ENCODE measurements at places on chromosomes 3 and 15.

DNA sequence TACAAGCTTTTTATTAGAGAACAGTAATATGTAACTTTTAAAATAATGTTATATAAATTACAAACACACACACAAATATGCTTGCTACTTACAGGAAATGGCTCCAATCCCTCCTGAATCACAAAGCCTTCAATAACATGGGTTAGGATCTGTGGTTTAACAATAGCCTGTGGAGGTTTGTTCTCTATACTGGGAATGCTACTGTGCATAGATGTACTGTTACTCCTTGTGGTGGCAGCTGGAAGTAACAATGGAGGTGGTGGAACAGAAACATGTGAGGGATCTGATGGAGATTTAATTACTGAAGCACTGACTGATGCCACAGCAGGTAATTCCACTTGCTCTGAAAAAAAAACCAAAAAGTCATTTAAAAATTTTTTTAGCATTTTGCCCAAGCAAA, 64.4 kb downstream of the PHC3 start:
- DNase-seq = no peak

- no peak for DNase-seq
Observed at GRCh38 chr3:13710251-13710650, 161.3 kb downstream of the FBLN2 start.

GRCh38 chr15:66734961-66735908, 33.2 kb downstream of the SMAD6 start:
- DNase-seq = no peak

DNA sequence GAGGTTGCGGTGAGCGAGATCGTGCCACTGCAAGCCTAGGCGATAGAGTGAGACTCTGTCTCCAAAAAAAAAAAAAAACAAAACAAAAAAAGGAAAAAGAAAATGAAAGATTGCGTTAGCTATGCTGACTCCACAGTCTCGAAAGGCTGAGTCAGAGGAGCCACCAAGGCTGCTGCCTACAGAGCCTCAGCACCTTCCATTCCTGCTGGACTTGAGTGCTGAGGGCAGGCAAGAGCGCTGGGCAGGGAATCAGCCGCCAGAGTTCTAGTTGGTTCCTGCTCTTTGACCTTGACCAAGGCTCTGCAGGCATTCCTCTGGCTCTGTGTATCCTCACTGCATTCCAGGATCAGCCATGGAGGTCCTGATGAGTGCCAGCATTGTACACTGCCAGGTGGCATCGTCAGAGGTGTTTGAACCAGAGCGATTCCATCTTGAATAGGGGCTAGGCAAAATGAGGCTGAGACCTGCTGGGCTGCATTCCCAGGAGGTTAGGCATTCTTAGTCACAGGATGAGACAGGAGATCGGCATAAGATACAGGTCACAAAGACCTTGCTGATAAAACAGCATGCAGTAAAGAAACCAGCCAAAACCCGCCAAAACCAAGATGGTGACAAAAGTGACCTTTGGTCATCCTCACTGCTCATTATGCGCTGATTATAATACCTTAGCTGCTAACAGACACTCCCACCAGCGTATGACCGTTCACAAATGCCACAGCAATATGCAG, 5.9 kb downstream of the MESP2 start:
- no peak for DNase-seq

GRCh38 chr15:43420876-43421275, 50.0 kb downstream of the TUBGCP4 start:
- DNase-seq = no peak

DNA sequence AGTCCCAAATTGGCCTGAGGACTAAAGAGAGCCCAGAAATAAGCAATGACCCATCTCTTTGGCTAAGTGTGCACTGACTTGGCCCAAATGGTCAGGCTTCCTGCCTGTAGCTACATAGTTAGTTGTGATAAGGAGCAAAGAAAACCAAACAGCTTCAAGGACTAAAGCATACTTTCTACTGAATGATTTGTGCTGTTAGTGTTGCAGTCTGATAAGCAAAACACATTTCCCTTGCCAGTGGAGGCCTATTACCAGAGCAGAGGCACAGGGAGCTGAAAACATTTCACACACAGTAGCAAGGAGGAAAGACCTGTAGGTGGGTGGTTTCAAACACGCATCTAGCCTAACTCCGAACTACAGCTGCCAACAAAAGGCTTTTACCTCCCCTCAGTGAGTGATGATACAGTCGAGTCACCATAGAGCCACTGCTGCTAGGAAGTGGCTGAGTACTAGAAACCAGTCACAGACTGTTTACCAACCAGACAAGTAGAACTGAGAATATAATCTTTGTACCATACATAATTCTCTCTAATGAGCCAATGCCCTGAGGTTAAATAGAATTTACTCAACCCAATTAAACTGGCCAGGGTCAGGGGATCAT, 222.3 kb upstream of the THBS1 start:
- DNase-seq = no peak

DNA sequence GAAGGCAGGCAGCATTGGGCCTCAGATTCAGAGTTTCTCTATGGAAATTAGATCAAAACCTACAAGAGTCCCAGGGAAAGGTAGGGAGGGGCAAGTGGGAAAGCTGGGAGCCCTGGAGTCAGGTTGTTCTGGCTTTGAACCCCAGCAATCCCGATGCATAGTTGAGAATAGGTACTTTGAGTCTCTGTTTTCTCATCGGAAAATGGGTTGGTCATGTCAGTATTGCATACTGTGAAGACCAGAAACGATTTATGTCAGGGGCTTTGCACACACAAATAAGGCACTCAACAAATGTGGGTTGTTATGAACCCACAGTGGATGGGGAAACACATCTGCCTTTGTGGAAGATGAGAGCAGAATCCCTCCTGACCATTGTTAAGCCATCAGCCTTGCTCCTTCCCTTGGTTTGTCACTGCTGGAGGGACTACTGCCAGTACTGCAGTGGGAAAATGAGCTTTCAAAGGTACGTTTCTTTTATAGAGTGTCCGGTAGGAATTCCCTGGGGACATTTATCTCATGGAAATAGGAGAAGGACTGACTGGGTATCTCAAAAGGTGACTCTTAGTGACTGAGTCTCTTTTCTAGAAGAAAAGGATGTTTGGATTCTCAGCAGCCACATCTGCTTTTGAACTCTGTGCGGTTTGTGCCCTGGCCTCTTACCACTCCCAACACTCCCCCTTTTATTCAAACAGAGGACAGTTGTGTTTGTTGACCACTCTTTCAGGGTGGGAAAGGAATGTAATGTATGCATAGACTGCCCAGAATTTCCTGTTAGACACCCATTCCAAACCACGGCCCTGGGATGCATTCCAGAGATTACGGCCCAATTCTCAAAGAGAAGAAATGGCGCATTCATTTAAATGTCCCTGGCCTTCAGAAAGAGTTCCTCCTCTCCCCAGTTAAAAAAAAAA, 54.6 kb upstream of the VILL start:
- DNase-seq = no peak

GRCh38 chr15:71542836-71543235, 267.5 kb upstream of the NR2E3 start:
- no peak for DNase-seq

- DNase-seq = no peak
Observed at GRCh38 chr3:155227141-155227540, 66.3 kb downstream of the STRIT1 start.

- DNase-seq = no peak
Observed at GRCh38 chr3:194637066-194637465, 3.8 kb upstream of the TMEM44 start.

GRCh38 chr3:186520957-186521842, 23.0 kb downstream of the CRYGS start:
- DNase-seq = no peak

- DNase-seq = no peak
Observed at GRCh38 chr15:49718846-49719245, 98.0 kb downstream of the DTWD1 start.

DNA sequence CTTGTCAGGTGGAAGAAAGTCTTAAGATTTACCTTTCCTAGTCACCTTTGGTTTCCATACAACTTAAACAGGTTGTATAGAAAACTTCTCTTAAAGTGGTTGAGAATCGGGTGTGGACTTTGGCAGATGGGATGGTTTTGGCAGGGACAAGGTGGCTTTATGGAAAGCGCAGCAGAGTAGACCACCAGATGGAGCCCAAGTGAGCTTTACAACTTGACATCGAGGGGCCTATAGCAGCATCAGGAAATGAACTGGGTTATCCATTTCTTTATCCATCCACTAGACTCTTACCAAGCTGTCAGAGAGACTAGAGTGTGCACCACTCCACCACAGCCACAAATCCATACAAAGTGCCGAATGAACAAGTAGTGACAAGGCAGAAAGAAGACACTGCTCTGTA, 85.3 kb upstream of the MBNL1 start:
- DNase-seq = peak; percentile 63

DNA sequence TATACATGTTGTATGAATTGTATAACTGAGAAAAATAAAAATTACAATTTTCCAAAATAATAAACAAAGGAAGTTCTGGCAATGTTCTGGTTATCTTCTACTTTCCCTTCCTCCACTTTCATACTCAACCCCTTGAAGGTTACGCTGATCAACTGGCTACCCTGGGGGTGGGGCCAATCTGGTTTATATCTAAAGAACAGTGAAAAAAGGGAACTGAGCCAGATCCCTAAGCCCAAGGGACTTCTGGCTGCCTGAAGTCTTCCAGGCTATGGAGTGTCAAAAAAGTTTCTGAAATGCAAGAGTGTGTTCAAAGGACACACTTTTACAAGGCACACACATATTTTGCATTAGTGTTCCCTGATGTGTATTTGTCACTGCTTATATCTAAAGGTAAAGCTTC, 591.9 kb downstream of the ROBO1 start:
- no peak for DNase-seq

DNA sequence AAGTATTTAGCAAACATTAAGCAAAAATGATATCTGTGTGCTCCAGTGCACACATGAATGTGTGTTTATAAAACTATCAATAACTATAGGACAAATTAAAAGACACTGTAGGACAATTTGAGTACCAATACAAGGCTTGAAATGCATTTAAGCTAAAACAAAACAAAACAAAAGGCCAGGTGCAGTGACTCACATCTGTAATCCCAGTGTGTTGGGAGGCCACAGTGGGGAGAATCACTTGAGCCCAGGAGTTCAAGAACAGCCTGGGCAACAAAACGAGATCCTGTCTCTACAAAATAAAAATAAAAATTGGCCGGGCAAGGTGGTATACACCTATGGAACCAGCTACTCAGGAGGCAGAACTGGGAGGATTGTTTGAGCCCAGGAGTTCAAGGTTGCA, 50.7 kb downstream of the CSNK1G1 start:
- DNase-seq = no peak

GRCh38 chr3:6785726-6786125, 75.2 kb upstream of the GRM7 start:
- no peak for DNase-seq

- no peak for DNase-seq
Observed at GRCh38 chr3:32325201-32325600, 66.5 kb upstream of the CMTM7 start.
